ENCODE measurements at places on chromosomes 1 and 21.

GRCh38 chr1:2593251-2593878, 6.8 kb downstream of the PRXL2B start:
- DNase-seq = no peak
- no peaks in the 10 kb centered on the region for H3K27me3 ChIP-seq
- H3K4me1 ChIP-seq = no peaks in the 10 kb centered on the region

GRCh38 chr1:248404024-248404423, 1.2 kb downstream of the OR2T1 start:
- no peaks in the 10 kb centered on the region for H3K4me1 ChIP-seq
- no peak overlapping the region for H3K27ac ChIP-seq
- DNase-seq = no peak
- H3K4me3 ChIP-seq = no peak overlapping the region

GRCh38 chr1:155309423-155310021, 856 bp downstream of the FDPS start:
- peak overlapping the region; percentile 78 for H3K27ac ChIP-seq
- H3K36me3 ChIP-seq = no peaks in the 10 kb centered on the region
- peaks cover 14% of the 10 kb centered on the region for H3K4me1 ChIP-seq
- peak; percentile 43 for DNase-seq

GRCh38 chr1:209405183-209405814, 178.2 kb upstream of the CAMK1G start:
- no peak for DNase-seq
- no peaks in the 10 kb centered on the region for H3K27me3 ChIP-seq
- H3K4me3 ChIP-seq = no peak overlapping the region
- H3K27ac ChIP-seq = no peak overlapping the region
- no peaks in the 10 kb centered on the region for H3K36me3 ChIP-seq

DNA sequence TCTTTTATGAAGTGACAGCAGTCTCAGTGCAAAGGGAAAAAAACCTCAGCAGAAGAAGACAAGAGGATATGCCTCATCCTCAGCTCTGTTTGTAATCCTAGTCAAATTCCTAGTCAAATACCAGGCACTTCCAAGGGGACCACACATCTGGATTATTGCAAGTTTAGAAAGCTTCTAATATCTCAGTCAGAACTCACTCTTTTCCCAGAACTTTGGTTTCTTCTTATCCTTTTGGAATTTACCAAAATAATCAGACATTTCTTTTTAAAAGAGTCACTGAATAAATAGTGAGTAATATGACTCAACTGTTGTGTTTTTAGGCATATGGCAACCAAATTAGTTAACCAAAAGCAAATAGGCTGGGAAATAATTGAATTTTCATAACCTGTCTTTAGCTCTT, 47.8 kb downstream of the PRRX1 start:
- no peak for DNase-seq
- H3K4me1 ChIP-seq = no peaks in the 10 kb centered on the region
- H3K27me3 ChIP-seq = no peaks in the 10 kb centered on the region
- H3K4me3 ChIP-seq = no peak overlapping the region
- H3K27ac ChIP-seq = no peak overlapping the region
- no peaks in the 10 kb centered on the region for H3K36me3 ChIP-seq

GRCh38 chr1:156367383-156368156, 1.4 kb upstream of the RHBG start:
- no peak for DNase-seq
- peaks cover 64% of the 10 kb centered on the region for H3K27me3 ChIP-seq
- no peaks in the 10 kb centered on the region for H3K36me3 ChIP-seq
- no peak overlapping the region for H3K27ac ChIP-seq
- H3K4me1 ChIP-seq = peaks cover 10% of the 10 kb centered on the region

- no peak overlapping the region for H3K27ac ChIP-seq
- H3K27me3 ChIP-seq = no peaks in the 10 kb centered on the region
- H3K36me3 ChIP-seq = no peaks in the 10 kb centered on the region
- no peak overlapping the region for H3K4me3 ChIP-seq
- no peaks in the 10 kb centered on the region for H3K4me1 ChIP-seq
Observed at GRCh38 chr1:213925531-213926182, 62.1 kb upstream of the PROX1 start.

- no peak overlapping the region for H3K27ac ChIP-seq
- DNase-seq = no peak
- no peaks in the 10 kb centered on the region for H3K27me3 ChIP-seq
Observed at GRCh38 chr1:230231774-230232145, 164.7 kb downstream of the GALNT2 start.

DNA sequence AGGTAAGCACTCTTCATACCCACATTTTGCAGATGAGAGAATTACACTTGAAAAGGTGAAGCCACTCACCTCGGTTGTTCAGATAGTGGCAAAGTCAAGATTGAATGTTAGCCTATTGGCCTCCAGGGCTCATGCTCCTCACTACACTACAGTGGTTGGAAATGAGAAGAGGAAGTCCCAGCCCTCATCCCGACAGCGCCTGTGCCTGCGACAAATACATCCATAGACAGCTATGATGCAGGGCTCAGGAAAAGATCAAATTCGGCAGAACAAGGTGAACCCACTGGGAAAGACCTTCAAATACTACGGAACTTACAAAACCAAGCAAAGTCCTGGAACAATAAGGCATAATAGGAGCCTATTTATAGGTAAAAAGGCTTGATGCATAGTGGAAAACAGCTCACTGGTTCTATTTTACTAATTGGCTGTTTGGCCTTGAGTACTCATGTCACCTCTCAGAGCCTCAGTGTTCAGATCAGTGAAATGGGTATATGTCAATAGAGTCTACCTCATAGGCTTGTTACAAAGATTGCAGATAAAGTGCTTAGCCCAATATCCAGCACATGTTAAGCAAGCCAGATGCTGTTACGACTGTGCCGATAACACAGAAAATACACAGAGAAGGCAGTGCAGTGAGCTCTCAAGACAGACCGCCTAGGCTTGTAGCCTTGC, 3.5 kb downstream of the SPOCD1 start:
- H3K27ac ChIP-seq = no peak overlapping the region
- no peaks in the 10 kb centered on the region for H3K27me3 ChIP-seq
- no peak for DNase-seq
- no peak overlapping the region for H3K4me3 ChIP-seq
- no peaks in the 10 kb centered on the region for H3K4me1 ChIP-seq

- peaks cover 6% of the 10 kb centered on the region for H3K36me3 ChIP-seq
- peaks cover 26% of the 10 kb centered on the region for H3K27me3 ChIP-seq
- peak; percentile 74 for DNase-seq
- H3K4me1 ChIP-seq = peaks cover 10% of the 10 kb centered on the region
- H3K4me3 ChIP-seq = peak overlapping the region; percentile 72
Observed at GRCh38 chr21:26844258-26845065, 747 bp downstream of the ADAMTS1 start.

DNA sequence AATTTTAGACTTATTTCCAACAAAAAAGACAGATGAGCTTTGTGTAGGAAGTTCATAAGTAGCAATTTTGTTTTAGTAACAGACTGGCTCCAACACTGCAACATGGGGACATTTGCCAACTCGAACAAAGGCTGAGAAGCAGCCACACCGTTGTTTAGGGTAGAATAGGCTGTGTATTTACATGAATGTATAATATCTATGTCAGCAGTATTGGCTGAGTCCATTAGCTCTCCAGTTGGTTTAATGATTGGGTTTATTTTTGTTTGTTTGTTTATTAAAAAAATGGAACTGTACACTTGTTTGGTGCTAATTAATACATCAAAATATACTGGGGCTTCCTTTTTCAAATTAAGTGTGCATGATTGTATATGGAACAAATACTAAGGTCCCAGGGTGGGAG, 7.3 kb upstream of the TMCO2 start:
- peaks cover 32% of the 10 kb centered on the region for H3K36me3 ChIP-seq
- DNase-seq = no peak
- H3K4me1 ChIP-seq = no peaks in the 10 kb centered on the region
- no peak overlapping the region for H3K4me3 ChIP-seq
- H3K27me3 ChIP-seq = no peaks in the 10 kb centered on the region

- H3K4me1 ChIP-seq = peaks cover 5% of the 10 kb centered on the region
- DNase-seq = no peak
- peak overlapping the region; percentile 61 for H3K4me3 ChIP-seq
- no peaks in the 10 kb centered on the region for H3K36me3 ChIP-seq
- H3K27ac ChIP-seq = peak overlapping the region; percentile 65
- H3K27me3 ChIP-seq = no peaks in the 10 kb centered on the region
Observed at GRCh38 chr1:117059334-117059677, 820 bp upstream of the TTF2 start.

GRCh38 chr1:200154069-200154767, 126.7 kb downstream of the NR5A2 start:
- no peak for DNase-seq
- H3K4me1 ChIP-seq = no peaks in the 10 kb centered on the region
- H3K36me3 ChIP-seq = no peaks in the 10 kb centered on the region
- H3K27me3 ChIP-seq = no peaks in the 10 kb centered on the region
- H3K4me3 ChIP-seq = no peak overlapping the region

GRCh38 chr21:44910229-44911067, 10.3 kb downstream of the ITGB2 start:
- peaks cover 13% of the 10 kb centered on the region for H3K4me1 ChIP-seq
- no peaks in the 10 kb centered on the region for H3K36me3 ChIP-seq
- H3K27me3 ChIP-seq = no peaks in the 10 kb centered on the region
- H3K27ac ChIP-seq = no peak overlapping the region

DNA sequence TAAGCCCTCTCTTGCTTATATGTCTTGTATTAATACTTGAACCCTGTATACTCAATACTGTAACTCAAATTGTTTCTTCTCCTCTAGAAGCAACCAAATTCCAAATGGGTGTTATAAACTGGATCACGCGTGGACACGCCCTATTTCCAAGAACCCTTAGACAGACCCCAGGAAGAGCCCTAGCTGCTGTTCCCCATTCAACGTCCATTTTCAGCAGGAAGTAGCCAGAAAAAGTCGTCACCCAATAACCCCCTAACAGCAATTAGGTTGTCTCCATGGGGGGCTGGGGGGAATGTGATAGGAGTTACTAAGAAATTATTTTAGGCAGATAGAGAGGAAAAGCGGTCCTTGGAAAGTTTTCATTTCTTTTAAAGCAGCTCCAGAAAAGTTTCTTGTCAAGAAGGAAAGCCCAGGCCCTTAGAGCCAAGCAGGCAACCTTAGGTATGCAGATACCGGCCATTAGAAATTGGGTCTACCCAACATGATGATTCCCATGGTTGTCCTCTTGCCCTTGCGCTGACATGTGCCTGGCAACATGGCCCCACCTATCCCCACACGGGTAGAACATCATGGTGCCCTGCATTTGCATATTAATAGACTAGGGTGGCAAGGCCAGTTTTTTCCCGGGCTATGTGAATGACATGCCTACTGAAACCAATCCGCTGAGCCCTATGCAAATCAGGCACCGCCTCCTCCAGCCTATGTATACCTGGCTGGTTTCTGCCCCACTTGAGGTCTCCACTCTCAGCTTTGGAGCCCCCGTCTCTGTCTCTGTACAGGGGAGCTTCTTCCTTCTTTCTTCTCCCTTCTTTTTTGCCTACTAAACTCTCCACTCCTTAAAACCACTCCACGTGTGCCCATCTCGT, 4.0 kb upstream of the CD46 start:
- H3K36me3 ChIP-seq = no peaks in the 10 kb centered on the region
- DNase-seq = no peak
- no peak overlapping the region for H3K4me3 ChIP-seq
- no peak overlapping the region for H3K27ac ChIP-seq
- H3K27me3 ChIP-seq = no peaks in the 10 kb centered on the region

GRCh38 chr1:67097305-67097704, 37.5 kb downstream of the C1orf141 start:
- H3K4me3 ChIP-seq = no peak overlapping the region
- H3K27me3 ChIP-seq = no peaks in the 10 kb centered on the region
- H3K4me1 ChIP-seq = peaks cover 19% of the 10 kb centered on the region

GRCh38 chr1:195973311-195973904, 634.8 kb downstream of the KCNT2 start:
- H3K36me3 ChIP-seq = no peaks in the 10 kb centered on the region
- H3K27ac ChIP-seq = no peak overlapping the region
- no peaks in the 10 kb centered on the region for H3K27me3 ChIP-seq
- no peak for DNase-seq
- H3K4me1 ChIP-seq = no peaks in the 10 kb centered on the region
- H3K4me3 ChIP-seq = no peak overlapping the region

DNA sequence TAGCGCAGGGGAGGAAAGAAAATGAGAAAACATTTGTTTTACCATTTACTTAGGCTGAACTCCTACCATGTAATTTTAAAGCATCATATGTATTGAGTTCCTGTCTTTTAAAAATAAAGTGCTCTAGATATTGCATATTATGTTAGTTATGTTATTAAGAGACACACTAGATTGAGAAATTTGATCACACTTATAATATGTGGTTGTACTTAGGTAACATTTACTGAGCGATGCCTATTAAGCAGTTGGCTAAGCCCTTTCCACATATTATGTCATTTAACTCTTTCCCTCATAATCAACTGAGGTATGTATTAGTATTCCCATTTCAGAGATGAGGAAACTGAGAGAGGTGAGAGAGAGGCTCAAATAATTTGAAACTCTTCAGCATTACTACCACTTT, 4.5 kb upstream of the LRRC8D start:
- H3K4me1 ChIP-seq = peaks cover 9% of the 10 kb centered on the region
- H3K27ac ChIP-seq = no peak overlapping the region
- no peaks in the 10 kb centered on the region for H3K36me3 ChIP-seq
- DNase-seq = no peak
- no peak overlapping the region for H3K4me3 ChIP-seq

DNA sequence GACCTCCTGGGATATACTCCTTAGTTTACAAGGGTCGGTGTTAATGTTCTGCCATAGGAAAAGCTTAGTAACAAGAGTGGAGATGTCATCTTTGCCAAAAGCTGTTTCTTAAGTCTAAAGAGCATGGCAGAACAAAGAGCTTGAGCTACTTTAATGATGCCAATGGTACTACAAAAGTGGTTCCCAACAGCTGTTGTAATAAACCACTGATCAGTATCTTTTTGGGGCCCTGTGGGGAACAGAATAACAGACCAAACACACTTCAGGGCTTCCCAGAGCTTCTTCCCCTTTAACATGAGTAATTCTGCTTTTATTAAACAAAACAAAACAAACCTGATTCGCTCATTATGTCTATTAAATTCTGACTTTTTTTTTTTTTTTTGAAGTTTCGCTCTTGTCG, 116.3 kb downstream of the NCAM2 start:
- peaks cover 6% of the 10 kb centered on the region for H3K4me1 ChIP-seq
- DNase-seq = no peak
- H3K36me3 ChIP-seq = no peaks in the 10 kb centered on the region
- no peaks in the 10 kb centered on the region for H3K27me3 ChIP-seq
- no peak overlapping the region for H3K4me3 ChIP-seq

Data from neural progenitor cell (in vitro differentiated cells).